ENCODE measurements at places on chromosomes 16 and 17.

GRCh38 chr16:68031951-68032350 is 8.9 kb downstream of the DUS2 start:
- no peak for DNase-seq

DNA sequence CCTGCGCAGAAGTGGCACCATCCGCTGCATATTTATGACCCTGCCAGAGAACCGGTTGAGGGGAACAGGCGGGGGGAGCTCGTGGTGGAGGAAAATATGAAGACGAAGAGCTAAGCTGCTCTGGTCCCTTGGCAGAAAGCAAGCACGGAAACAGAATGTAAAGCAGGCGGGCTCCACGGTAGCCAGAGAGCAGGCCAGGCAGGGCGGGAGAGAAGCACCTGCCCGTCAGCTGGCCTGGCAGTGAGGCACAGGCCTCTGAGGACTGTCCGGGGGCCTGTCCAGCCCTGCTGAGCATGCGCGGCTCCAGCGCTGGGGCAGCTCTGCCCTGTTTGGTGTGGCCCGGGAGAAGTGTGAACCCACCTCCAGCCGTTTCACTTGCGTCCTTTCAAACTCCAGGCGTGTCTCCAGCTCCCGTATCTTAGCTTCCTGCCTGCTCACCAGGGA is 46.7 kb downstream of the PIPOX start:
- no peak for DNase-seq

DNA sequence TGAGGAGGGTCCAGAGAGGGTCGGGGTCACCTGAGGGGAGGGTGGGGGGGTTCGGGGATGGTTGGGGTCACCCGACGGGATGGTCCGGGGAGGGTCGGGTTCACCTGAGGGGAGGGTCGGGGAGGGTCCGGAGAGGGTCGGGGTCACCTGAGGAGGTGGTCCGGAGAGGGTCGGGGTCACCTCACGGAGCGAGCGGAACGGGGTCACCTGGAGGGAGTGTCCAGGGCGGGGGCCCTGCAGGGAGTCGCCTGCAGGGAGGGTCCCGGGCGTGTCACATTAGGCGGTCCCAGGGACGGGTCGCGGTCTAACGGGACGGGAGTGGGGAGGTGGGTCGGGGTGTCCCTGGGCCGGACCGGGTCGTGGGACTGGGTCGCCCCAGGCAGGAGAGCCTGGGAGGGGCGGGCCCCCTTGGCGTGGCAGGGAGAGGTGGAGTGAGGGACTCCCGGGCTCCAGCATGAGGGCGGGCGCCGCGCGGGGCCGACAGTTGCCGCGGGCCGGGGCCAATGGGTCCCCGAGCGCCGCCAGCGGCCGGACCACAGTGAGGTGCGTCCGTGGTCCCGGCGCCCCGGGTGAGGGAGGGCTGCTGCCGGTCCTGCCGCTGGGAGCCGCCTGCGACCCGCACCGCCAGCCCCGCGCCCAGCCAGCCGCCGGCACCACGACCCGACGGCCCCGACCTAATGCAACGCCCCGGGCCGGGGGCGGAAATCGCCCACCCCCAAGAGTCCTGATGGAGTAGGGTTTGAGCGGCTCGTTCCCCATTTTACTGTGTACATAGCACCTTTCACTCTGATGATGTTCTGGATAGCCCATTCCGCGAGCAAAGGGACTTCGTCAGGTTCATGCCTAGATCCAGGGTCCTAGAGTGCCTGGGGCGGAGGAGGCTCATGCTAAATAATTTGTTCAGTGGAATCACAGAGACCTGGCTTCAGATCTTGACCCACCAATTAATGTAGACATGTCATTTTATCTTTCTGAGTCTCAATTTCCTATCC is 1.2 kb upstream of the ABCA3 start:
- no peak for DNase-seq

DNA sequence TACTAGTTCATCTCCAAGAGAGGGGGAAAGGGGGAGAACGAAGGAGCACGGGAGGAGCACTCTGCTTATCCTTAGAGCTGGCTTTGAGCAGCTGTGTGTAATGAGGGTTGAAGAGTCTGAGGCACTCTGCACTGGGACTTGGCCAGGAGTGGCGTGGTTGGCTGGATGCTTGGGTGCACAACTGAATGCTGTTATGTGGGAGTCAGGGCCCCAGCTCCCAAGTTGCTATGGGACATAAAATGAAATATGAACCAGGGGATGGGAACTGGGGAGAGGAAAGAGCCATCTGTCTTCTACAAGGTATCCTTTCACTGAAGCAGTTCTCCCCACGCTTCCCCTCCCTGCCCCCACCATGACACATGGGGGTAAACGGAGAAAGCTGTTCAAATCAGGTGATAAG is 105.9 kb upstream of the ANKFN1 start:
- no peak for DNase-seq

All from NCI-H2081 treated with DMSO at 0.1 percent for 48 hours (cell line).